ENCODE measurements at places on chromosomes 7 and 10.

DNA sequence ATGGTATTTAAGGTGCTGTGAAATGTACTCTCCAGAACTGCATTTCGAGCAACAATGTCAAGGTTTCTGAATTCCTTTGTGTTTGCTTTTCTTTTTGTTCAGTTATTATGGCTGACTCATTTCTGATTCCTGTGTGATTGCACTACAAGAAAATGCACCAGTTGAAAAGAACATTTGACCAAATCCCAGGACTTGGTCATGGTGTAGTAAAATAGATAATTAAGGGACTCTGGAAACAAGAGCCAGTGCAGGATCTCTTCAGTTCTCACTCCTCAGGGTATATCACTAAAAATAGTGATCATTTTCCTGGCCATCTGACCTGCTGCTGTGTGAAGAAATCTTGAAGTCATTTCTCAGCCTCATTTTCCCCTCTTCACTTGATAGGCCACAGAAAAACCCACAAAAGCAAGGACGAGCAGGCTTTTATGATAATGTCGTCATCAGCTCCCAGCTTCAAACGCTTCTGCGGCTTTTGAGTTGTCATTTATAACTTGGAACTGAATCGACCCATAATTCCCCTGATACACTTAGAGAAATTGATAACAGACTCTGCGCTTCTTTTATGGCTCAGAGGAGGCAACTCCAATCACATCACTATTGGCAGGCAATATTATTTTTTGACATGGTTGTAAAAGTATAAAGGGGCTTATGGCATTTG lies 274.7 kb downstream of the HDAC9 start:
- no peak for DNase-seq

- no peak for DNase-seq
These were observed 442.2 kb downstream of the TCERG1L start for GRCh38 chr10:130869179-130869841.

DNA sequence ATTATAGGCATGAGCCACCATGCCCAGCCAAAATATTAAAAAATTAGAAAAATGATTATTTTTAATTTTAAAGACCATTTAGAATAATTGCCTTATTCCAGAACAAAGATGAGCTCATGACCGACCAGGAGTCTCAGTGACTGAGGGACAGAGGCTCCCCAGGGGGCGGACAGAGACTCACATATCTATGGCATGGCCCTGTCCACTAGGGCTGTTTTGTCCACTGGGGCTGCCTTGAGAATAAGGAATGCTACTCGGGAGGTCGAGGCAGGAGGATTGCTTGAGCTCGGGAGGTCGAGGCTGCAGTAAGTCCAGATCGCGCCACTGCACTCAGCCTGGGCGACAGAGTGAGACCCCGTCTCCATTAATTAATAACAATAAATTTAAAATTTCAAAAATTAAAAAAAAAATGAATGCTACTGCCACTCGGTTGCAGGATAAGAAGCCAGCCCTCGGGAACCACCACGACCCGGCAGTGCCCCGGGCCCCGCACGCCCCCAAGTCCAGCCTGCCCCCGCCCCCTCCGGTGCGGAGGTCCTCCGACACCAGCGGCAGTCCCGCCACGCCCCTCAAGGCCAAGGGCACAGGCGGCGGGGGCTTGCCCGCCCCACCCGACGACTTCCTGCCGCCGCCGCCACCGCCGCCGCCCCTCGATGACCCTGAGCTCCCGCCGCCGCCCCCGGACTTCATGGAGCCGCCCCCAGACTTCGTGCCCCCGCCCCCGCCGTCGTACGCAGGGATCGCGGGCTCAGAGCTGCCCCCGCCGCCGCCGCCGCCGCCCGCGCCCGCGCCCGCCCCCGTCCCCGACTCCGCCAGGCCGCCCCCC lies 128.6 kb downstream of the APBB1IP start:
- DNase-seq = no peak

- no peak for DNase-seq
These were observed 102.0 kb upstream of the SAMD8 start for GRCh38 chr10:75009426-75009825.

DNA sequence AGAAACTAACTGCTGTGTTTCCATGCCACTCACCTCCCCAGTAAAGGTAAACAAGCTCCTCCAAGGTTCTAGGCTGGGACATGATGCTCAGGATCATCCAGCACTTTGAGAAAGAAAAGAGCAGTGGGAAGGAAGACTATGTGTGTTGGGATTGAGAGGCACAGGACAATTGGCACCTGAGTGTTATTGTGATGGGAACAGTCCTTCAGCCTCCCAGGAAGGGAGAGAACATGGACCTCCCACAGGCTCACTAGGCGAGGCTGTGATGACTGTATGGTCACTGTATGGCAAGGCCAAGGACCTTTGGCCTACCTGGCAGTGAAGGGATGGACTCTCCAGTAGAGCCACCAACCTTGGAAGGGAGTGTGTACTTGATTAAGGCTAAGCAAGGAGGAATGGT lies 123.2 kb upstream of the UNC5B start:
- DNase-seq = no peak

GRCh38 chr10:113965683-113966082 lies 78.0 kb upstream of the ADRB1 start:
- no peak for DNase-seq

DNA sequence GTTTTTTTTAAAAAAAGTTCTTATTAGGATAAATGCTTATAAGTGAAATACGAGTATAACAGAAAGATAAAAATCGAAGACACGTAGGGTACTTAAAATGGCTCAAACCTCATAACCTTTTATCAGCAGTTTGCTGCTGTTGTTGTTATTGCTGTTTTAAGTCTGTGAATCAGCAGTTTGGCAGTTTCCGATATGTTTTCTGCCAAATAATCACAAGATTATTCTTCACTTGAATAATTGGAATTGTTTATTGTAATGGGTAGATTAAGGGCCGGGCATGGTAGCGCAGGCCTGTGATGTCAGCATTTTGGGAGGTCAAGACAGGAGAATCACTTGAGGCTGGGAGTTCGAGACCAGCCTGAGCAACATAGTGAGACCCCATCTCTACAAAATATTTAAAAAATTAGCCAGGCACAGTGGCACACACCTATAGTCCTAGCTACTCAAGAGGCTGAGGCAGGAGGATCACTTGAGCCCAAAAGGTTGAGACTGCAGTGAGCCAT lies 177.6 kb downstream of the VTI1A start:
- no peak for DNase-seq

DNA sequence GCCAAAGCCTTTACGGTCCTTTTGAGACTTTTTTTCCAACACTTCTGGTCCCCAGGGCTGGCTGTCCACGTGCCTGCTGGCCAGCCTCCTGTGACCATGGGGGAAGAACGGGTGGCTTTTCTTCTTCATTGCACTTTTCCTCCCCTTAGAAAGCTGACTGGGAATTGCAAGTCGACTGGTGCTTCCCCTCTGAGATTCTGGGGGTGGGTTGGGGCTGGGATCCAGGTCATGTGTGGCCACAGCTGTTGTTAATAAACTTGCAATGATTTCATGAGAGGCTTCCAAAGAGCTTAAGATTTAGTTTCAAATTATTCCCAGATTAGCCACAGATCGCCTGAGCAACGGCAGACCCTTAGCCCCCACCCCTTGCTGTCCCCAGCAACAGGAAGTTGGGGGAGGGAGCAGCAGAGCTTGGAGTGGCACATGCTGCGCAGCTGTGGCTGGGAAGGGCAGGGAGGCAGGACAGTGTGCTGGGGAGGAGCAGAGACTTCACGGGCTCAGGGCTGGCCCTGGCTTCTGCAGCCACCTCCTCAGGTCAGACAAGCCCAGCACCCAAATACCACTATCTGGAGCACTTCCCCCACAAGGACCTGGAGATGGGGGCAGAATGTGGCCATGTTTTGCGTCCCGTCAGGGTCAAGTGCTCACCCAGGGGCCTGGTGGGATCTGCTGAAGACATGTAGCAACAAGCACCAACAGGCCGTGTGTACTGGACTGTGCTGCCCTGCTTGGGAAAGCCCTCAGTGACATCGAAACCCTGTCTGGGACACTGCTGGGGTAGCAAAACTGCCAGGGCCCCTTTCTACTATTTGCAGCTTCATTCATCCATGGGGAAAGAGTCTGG lies 147.1 kb downstream of the RNF216 start:
- no peak for DNase-seq

DNA sequence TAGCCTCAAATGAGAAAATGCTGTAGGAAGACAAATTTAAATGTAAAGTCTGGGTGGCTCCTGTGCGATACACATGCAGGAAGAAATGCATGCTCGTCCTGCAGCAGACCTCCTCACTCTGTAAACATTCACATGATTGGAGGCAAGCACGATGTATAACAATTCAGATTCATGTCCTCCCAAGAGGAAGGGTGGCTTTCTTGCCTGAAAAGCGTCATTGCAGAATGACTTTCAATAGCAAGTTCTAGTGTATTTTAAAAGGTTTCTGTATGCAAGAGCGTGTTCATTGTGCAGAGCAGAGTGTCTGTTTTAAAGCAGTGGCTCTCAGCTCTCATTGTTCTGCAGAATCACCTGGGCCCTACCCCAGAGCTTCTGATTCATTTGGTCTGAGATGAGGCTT lies 170.3 kb upstream of the CELF2 start:
- DNase-seq = no peak

DNA sequence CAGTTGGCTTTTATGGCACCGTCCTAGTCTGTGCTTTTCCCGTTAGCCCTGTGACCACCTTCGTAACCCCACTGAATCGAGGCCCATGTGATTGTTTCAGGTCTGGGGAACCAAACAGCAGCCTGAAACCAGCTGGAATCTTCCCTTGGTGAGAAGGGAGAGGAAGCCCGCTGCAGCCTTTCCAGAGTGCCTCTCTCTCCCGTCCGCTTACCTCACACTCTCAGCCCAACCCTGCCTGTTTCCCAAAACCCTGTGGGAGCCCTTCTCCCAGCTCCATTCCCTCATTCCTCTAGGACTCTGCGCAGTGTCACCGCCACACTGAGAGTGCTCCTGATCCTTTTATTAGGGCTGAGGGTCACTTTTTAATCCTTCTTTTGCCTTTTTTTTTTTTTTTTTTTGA lies 139.6 kb downstream of the WDR37 start:
- no peak for DNase-seq

Measured in CD4-positive, alpha-beta T cell treated with Interferon gamma for 1 hour (primary cell).